ENCODE measurements at places on chromosomes 7 and 10. TPM values are rescaled to one million over a fixed set of nuclear protein-coding genes. Genes with fewer than 3 reads are reported as not detected.

DNA sequence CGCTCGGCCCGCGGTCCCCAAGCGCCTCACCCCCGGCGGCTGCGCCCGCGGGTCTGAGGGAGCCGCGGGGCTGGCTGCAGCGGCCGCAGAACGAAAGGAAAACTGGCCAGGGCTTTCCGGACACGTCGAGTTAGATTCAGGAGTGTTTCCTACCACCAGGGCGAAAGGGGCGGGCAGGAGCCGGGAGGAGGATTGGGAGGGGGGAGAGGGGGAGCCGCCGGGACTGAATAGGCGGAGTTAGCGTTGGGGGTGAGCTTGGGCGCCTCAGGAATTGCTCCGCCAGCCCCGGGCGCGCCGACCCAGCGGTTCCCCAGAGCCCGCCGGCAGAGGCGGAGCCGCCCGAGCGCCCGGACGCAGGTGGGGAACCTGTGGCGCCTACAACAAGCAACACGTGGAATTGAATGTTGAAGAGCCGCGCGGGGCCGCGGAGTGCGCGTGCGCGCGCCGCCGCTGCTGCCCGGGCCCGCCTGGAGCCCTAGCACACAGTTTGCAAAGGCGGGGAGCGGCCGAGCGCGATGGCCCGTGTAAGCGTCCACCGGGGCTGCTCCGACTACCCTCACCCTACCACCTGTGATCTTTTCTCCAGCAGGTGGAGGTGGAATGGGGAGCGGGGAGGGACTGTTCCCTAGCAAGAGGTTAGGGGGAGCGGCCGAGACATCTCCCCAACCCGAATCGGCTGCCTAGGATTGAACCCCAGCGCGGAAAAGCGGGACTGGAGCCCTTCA lies at the start of gene CADPS2:
TSS of gene CADPS2 (minus strand) at position 104 of the 725 bp plus-strand sequence. CDS start 123 bp downstream, outside the sequence.
- DNase-seq = peak; percentile 91

- DNase-seq = no peak
Observed at GRCh38 chr7:68433462-68434070, 1164.7 kb upstream of the AUTS2 start.

GRCh38 chr10:56370217-56371113 lies 9.4 kb upstream of the ZWINT start:
- no peak for DNase-seq

DNA sequence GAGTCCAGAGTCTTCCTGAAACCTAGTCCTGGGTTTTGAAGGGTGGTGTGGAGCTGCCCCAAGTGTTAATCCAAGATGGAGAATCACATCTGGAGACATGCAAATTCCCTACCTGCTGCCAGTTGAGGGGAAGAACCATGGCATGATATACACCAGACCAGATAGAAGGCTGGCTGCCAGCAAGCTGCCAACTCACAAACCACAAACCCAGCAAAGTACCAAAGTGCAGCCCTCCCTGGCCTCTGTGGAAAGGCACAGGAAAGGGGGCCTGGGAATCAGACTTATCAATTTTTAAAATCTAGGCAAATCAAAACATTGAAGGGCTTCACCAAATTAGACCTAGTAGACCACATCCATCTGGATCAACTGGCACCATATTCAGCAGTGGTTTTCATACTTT lies 157.0 kb downstream of the TMEM26 start:
- no peak for DNase-seq

DNA sequence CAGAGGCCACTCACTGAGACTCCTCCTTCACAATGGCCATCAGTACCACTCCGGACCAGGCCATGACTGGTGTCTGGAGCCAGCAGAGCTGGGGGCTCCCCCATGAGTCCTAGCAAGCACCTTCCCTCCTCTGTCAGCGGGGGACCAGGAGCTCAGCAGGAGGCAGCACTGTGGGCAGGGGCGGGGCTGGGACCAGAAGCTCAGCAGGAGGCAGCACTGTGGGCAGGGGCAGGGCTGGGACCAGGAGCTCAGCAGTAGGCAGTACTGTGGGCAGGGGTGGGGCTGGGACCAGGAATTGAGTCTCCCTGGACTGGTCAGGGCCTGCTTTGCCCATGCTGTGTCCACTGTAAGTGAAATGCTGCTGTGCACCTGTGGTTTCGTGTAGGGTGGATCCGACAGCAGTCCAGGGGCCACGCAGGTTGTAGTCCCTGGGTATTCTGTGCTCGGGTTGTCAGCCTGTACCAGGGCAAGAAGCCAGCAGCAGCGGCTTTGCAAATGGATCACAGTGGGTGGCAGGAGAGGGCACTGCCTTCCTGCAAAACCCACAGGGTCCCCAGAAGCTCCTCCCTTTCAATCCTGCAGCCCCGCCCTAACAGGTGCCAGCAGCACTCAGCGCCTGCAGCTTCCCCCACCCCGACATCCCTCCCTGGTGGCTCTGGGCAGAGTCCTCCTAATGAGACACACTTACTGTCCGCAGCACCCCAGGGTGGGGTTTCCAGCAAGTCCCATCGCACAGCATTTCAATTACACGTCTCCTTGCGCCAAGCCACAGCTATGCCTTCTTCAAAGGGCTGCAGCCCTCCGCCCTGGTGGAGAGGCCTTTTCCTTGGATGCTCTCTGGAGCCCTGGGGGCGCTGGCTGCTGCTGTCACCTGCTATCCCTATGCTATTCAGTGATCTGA lies 220.5 kb downstream of the TCERG1L start:
- DNase-seq = no peak

GRCh38 chr7:155337946-155338631 lies 40.4 kb downstream of the INSIG1 start:
- DNase-seq = no peak

- DNase-seq = no peak
Observed at GRCh38 chr7:15778191-15778590, 91.7 kb upstream of the MEOX2 start.

GRCh38 chr7:42611289-42611928 lies 300.5 kb downstream of the C7orf25 start:
- no peak for DNase-seq

DNA sequence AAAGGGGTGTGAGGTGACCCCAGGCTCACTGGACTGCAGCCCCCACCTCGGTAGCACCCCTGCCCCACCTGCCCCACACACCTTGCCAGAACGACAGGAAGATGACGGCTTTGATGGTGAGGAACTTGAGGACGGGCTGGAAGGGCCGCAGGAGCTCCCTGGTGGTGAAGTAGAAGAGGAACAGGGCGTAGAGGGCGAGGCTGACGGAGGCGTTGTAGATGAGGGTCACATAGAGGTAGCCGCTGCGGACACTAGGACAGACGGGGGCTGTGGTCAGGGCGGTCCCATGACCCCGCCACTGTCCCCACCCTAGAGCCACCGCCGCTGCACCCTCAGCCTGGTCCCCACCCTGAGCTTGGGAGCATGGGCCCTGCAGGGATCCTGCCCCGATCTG lies 7.6 kb downstream of the TMEM184A start:
- DNase-seq = no peak

- DNase-seq = no peak
Observed at GRCh38 chr7:681551-682307, 44.8 kb upstream of the DNAAF5 start.

- DNase-seq = peak; percentile 55
Observed at GRCh38 chr10:11893749-11894278, 70.7 kb downstream of the PROSER2 start.

GRCh38 chr10:100728928-100729861 lies 16.2 kb upstream of the PAX2 start:
- DNase-seq = peak; percentile 79

DNA sequence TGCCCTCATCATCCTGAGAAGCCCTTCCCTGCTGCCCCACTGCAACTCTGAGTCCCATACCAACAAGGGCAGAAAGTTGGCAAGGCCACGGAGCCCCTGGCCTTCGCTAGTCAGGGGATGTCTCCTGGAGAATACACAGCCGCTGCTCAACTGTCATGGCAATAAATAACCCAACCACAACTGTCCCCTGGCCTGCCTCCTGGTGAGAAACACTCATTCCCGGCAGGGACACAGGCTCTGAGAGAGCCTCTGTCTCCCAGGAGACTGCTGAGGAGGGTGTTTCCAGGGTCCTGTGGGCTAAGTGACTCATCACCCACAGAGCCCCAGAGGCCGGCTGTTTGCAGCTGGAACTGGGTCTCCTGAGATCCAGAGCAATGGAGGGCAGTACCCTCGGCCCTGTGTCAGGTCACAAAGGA lies 354.1 kb downstream of the TNS3 start:
- DNase-seq = no peak

- no peak for DNase-seq
Observed at GRCh38 chr10:78576276-78576675, 492.5 kb upstream of the ZMIZ1 start.

DNA sequence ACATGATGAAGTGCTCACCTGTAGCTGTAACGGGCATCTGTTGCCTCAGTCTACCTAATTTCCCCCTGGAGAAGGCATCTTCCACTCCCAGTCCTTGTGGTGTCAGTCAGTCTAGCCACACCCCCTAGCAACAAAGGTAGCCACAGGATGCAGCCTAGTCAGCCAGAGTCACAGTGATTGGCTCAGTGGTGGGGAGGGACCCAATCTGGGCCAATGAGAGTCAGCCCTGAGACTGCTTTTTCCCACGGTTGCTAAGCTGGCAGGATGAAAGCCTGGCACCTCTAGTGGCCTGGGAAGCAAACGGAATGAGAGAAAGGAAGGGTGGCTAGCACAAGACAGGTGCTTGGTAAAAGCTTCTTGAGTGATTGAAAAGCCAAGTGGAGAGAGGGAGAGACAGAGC lies 118.6 kb downstream of the SH3PXD2A start:
- DNase-seq = no peak

GRCh38 chr7:39099146-39099545 lies 121.4 kb downstream of the POU6F2 start:
- DNase-seq = no peak

DNA sequence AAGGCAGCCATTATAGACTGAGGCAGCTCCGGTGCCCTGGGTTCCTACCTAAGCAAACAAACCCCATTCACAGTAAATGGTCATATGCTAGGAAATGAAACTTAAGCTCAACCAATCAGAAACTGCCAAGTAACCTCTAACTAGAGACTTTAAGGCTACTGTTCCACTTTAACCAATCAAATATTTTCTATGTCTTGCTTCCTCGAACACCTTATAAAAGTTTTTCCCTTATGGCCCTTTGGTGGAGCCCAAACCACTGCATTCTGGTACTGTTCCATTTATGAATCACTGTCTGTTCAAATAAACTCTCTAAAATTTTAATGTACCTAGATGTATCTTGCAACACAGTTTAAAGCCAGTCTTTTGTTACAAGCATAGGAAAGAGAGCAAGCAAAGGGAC lies 361.1 kb downstream of the HGF start:
- DNase-seq = no peak

DNA sequence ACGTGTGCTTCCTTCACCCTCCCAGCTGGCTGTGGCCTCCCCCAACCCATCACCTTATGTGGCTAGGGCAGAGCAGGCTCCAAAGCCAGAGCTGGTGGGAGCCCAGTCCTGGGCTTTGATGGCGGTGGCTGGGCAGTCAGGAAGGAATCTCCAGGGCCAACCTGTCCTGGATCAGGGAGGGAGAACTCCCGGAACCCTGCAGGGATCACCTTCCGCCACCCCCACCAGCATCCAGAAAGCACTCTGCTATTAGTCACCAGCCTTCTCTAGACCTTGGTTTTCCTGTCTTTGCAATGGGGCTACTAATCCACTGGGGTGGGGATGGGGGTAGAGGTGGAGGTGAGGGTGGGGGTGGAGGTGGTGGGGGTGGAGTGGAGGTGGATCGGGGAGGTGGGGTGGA lies 139.0 kb downstream of the ZMIZ1 start:
- DNase-seq = no peak

- DNase-seq = no peak
Observed at GRCh38 chr10:74957285-74957961, 131.0 kb downstream of the KAT6B start.

- DNase-seq = no peak
Observed at GRCh38 chr10:62112300-62112699, 156.3 kb downstream of the RTKN2 start.

DNA sequence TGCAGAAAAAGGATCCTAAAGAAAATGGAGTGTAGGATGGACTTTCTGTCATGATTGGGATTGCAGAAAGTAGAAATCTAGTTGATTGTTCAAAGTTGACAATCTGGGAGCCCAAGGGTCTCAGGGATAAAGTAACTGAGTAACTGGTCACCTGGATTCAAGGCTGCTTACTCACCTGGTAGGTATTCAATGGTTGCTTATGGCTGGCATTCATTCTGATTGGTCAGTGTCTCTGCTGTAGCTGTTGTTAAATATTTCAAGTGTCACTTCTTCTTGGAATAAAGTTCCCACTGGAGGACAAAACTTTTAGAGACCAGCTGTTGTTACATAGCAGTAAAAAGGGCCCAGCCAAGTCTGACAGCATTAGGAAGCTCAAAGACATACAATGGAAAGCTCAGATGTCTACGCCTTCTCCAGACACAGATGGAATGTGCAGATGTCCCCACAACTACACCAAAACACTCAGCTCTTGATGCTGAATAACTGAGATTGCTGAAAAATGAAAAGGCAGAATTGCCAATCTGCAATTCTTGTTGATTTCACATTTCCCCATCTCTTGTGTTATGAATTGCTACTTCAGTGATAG lies 106.9 kb downstream of the ZNF467 start:
- DNase-seq = no peak

DNA sequence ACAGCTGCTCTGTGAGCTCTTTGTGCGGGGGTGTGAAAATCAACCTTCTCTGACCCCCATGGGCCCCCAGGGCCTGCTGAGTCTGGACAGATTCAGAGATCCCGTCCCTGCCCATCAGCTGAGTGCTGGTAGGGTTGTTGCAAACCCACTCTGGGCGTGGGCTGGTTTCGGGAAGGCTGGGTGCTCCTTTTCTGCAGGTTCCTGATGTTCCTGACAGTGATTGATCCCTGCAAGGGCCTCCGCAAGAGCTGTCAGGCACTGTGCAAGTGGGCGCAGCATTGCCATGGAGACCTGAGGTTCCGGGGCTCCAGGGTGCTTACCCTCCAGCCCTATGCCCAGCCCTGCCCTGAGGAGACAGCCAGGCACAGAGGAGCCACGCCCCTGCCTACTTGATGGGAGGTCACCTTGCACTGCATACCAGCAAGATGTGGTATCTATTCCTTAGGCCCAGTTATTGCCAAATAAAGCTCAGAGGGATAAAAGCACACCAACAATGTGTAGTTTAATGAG lies 44.3 kb upstream of the INPP5A start:
- DNase-seq = no peak

- peak; percentile 73 for DNase-seq
Observed at GRCh38 chr7:26307226-26307625, 15.6 kb downstream of the SNX10 start.

The GPR37 gene
- 2.8 TPM for total RNA-seq

The CRYGN gene
- not detected for total RNA-seq

The HTR7 gene
- not detected for total RNA-seq

The CALHM3 gene
- 0.79 TPM for total RNA-seq

The HYAL4 gene
- total RNA-seq = not detected

The PDIA4 gene
- total RNA-seq = 50.7 TPM

The VAX1 gene
- not detected for total RNA-seq

The TSPAN12 gene
- 22.0 TPM for total RNA-seq

The OR2A14 gene
- total RNA-seq = not detected

The CYP3A5 gene
- total RNA-seq = 15.3 TPM

The CDC14C gene
- not detected for total RNA-seq

The FAM24B gene
- 2.5 TPM for total RNA-seq

The SOSTDC1 gene
- 3.1 TPM for total RNA-seq

The DGKI gene
- under 0.01 TPM for total RNA-seq

The MUC3A gene
- 1.4 TPM for total RNA-seq

The PHKG1 gene
- 0.60 TPM for total RNA-seq

The P4HA1 gene
- 25.0 TPM for total RNA-seq
